ENCODE measurements at places on chromosomes 1 and 21.

DNA sequence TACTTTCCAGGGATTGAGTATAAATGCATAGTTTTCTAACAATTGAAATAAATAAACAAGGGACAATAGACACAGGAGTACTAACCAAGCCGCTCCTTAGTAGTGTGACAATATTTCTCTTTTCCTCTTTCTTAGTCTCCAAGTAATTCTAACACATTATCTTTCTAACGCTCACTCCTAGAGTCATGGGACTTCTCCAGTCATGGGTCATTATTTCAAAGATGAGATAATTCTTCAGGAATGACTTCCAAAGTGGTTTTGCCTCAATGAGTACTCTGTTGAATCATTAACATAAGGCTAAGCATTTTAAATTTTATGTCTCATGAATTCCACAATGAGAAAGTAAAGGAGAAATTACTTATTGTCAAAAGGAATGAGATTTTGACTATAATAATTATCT lies 605.8 kb upstream of the ADAMTS5 start:
- peak; percentile 88 for DNase-seq

- no peak for DNase-seq
Measured at GRCh38 chr1:156643049-156643777, 1.3 kb downstream of the BCAN start.

DNA sequence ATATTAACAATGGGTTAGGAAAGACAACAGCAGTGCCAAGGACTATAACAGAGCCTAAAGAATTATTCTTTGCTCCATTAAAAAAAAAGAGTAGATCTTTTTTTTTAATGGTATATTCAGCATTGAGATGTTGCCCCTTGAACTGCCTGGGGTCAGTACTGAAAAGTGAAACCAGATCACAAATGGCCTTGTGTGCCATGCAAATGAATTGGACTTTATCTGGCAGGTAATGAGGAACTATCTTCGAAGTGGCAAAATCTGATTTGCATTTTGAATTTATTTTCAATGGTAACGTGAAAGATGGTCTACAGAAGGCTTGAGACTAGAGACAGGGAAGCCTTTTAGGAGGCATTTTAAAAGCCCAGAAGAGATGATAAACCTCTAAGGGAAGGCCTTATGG lies 21.4 kb upstream of the PKN2 start:
- DNase-seq, result no peak

GRCh38 chr1:33008051-33008914 lies 28.4 kb downstream of the AK2 start:
- no peak for DNase-seq

DNA sequence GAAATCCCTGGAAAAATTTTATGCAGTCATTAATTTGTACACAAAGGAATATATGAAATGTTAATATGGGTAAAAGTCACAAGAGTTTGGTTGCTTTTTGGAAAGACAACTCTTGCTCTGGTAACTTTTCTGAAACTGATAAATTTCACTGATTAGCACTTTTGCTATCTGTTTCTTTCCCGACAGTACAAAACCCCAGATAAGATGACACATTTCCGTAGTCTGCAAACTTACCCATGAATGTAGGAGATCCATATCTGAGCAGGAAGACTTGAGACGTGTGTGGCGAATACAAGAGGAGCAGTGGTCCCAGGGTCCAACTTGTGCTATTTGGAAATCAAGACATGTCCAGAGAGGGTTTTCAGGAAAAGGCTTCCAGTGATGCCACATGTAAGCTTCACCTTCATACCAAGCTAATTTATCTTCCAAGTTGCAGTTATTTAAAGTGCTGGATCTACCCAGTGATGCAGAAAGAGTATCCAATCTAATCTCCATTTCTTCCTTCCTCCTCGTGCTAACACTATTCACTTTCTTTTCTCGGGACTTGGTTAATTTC lies 35.9 kb upstream of the SAMSN1 start:
- no peak for DNase-seq

DNA sequence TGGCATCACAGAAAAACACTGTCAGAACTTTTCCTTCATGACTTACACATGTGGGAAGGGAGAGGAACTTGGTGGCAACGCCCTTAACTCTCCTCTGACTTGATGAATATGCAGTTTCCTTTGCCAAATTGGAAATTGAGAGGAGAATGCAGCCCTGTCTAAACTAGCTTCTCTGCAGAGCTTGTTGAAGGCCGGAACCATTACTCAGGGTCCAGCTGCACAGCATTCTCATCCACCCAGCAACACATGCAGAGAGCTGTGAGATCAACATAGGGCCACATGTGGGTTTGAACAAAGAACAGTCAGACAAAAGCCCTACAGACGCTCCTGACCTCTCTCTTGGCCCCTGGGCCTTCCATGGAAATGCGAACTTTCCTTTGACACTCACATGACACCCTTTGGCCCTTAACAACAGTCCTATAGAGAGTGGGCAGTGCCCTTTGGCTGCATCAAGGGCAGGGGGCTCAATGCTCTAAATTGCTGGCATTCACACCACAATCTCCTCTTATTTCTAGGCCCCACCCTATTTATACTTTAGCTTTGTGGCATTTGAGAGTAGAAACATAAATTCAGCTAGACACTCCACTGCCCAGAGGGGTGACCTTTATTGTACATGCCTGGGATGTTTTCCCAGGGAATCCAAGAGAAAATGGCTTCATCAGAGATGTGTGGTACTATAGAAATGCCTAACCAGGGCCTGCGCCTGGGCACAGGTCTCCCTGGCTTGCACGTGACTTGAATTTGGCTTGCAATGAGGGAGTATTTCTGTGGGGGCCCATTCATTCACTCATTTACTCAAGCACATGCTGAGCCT lies 64.4 kb downstream of the CDC7 start:
- peak; percentile 74 for DNase-seq

DNA sequence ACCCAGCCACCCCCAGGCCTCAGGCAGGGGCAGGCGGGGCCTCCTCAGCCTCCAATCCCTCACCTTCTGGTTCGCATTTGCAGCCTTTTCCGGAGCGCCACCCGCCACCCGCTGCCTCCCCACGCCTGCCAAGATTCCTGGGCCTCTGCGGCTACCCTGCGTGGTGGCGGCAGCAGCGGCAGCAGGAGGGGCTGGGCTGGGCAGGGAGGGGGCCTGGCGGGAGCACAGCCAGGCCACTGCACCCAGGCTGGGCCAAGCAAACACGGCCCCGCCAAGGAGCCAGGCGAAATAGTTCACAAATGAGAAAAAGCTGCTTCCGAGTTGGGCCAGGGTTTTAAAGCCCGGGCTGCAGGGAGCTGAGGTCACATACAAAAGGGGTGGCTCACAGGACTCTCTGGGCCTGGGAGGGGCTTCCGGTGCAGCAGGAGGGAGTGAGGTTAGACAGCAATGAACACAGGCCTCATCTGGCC lies 9.8 kb downstream of the COL8A2 start:
- peak; percentile 90 for DNase-seq

DNA sequence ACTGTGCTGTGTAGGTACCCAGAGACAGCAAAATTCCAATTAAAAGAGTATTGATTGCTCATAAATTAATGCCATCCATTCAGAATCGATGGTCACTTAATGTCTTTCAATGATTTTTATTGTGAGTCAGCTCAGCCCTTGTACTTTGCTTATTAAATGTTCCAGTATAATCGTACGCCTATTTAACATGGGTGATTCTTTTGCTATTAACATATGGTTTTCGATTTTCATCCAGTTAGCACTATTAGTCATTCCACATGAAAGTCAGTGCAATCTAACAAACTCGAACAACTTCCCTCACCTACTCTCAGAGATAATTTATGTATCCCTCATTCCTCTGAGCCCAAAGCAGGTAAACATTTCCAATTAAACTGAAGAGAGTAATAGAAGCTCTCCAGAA lies 109.6 kb upstream of the APP start:
- no peak for DNase-seq

DNA sequence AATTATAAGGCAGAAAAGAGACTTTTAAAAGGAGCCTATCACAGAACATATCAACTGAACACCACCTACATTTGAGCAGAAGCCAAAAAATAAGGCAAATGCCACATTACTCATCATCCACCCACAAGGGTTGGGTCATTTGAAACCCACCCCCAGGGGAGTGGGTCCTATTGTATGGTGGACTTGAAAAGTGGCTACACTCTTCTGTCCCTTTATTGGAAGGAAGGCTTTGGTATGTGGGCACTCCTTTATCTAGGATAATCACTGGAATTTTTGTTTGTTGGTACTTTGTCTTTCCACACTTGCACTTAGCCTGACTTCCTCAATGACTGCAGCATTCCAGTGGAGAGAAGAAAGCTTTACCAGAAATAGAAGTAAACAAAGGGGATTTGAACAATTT lies 157.2 kb upstream of the COL11A1 start:
- DNase-seq, result peak; percentile 75

GRCh38 chr1:29256394-29256793 lies 20.1 kb downstream of the PTPRU start:
- no peak for DNase-seq

GRCh38 chr21:26892151-26892550 lies 46.9 kb upstream of the ADAMTS1 start:
- peak; percentile 27 for DNase-seq

GRCh38 chr1:222127526-222128152 lies 385.8 kb upstream of the DUSP10 start:
- no peak for DNase-seq

DNA sequence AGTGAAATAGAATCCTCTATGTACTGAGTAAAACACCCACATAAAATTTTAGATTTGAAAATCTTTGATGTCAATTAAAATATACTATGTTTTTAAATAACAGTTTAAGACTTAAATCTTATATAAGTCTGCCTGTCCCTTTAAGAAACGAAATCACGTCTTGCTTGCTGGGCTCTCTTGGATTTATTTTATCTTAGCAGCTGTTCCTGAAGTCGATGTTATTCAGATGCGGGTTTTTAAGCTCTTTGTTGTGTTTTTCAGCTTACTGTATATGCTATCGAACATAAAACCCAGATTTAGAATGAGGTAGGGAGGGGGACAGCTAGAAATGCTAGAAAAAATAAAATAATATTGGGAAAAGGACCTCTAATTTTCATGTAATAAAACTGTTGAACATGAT lies 11.1 kb upstream of the SSX2IP start:
- peak; percentile 20 for DNase-seq

GRCh38 chr1:41650028-41650880 lies 165.8 kb upstream of the EDN2 start:
- DNase-seq, result no peak

DNA sequence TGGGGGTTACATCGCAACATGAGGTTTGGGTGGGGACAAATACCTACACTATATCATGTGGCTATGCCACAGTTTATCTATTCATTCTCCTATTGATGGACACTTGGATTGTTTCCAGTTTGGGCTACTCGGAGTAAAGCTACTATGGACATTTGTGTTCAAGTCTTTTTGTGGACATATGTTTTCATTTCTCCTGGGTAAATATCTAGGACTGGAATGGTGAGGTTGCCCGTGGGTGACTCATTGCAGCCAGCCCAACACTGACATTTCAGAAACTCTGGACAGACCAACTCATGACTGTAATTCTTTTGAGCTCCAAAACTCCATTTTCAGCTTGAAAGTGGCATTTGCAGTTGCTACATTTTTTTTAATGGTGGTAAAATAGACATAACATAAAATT lies 82.7 kb downstream of the KAZN start:
- DNase-seq, result no peak
